Right ventricle myocardium superior (tissue), 1 donor: ENCODE measurements at places on chromosomes 6 and 20. TPM values are rescaled to one million over a fixed set of nuclear protein-coding genes. Genes with fewer than 3 reads are reported as not detected.

The CPXM1 gene
- 1.0 TPM for total RNA-seq

The MRAP2 gene
- total RNA-seq = 0.13 TPM

The SLC2A10 gene
- 2.6 TPM for total RNA-seq

The LY6G6F gene
- total RNA-seq = not detected

The PTPRA gene
- 24.2 TPM for total RNA-seq

The PPP1R14C gene
- total RNA-seq = 131 TPM

The CCM2L gene
- total RNA-seq = 8.5 TPM

The IMPG1 gene
- not detected for total RNA-seq

The UFL1 gene
- total RNA-seq = 20.5 TPM

The RFX6 gene
- not detected for total RNA-seq

The RRAGD gene
- total RNA-seq = 130 TPM

The FAM209A gene
- total RNA-seq = not detected

The LHFPL5 gene
- total RNA-seq = not detected

The MACROD2 gene
- 4.2 TPM for total RNA-seq

The PGBD1 gene
- total RNA-seq = 2.3 TPM

The TXNDC5 gene
- 39.5 TPM for total RNA-seq

The TBX18 gene
- 5.5 TPM for total RNA-seq

The DUSP22 gene
- 50.5 TPM for total RNA-seq

The EDN3 gene
- total RNA-seq = not detected

The MCHR2 gene
- total RNA-seq = not detected

The TBC1D22B gene
- total RNA-seq = 5.6 TPM

The PGC gene
- not detected for total RNA-seq

The JPH2 gene
- total RNA-seq = 181 TPM

The EPB41L2 gene
- 88.8 TPM for total RNA-seq

The BEND6 gene
- 0.16 TPM for total RNA-seq

The PRKN gene
- 20.6 TPM for total RNA-seq

The NRSN1 gene
- not detected for total RNA-seq

The PSORS1C2 gene
- not detected for total RNA-seq

The SLC18B1 gene
- 3.7 TPM for total RNA-seq

The VIP gene
- 0.13 TPM for total RNA-seq

The TGM2 gene
- total RNA-seq = 469 TPM

The TULP1 gene
- total RNA-seq = not detected

The SNAP25 gene
- total RNA-seq = not detected

The FUT9 gene
- not detected for total RNA-seq

The DEFB124 gene
- not detected for total RNA-seq

The HTR1B gene
- total RNA-seq = not detected

The SULF2 gene
- total RNA-seq = 32.0 TPM

The PRND gene
- total RNA-seq = not detected

The ETV7 gene
- not detected for total RNA-seq

The SENP6 gene
- total RNA-seq = 46.8 TPM
